ENCODE measurements at places on chromosomes 2 and 18.

DNA sequence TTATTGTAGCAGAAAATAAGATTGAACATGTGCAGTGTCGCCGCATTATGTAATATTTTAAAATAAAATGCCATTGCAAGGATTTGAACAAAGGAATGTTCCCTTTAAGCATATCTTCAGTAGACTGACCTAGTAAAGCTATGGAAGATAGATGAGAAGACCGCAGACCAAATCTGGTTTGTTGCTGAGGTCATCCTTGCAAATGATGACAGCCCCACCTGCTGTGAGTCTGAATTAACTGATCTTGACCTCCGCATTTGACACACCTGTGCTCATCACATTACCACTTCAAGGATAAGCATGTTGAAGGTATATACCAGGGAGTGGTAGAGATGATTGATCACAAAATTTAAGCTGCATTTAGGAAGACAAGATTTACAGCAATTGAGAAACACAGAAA lies 96.2 kb downstream of the NYAP2 start:
- DNase-seq = no peak

DNA sequence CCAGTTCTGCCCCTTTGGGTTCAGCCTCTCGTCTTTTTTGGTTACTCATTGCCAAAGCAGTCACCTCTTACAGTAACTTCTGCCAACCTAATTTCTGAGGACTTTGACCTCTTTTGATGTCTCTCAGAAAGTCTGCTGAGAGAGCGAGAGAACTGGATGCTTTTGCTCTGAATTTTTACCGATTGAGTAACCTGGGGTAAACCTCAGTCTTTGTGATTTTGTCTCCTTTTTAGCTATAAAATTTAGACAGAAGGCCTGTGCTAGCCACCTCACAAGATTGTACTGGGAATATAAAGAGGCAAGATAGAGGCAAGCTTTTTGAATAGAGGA lies 34.8 kb upstream of the IL1R1 start:
- DNase-seq = no peak

DNA sequence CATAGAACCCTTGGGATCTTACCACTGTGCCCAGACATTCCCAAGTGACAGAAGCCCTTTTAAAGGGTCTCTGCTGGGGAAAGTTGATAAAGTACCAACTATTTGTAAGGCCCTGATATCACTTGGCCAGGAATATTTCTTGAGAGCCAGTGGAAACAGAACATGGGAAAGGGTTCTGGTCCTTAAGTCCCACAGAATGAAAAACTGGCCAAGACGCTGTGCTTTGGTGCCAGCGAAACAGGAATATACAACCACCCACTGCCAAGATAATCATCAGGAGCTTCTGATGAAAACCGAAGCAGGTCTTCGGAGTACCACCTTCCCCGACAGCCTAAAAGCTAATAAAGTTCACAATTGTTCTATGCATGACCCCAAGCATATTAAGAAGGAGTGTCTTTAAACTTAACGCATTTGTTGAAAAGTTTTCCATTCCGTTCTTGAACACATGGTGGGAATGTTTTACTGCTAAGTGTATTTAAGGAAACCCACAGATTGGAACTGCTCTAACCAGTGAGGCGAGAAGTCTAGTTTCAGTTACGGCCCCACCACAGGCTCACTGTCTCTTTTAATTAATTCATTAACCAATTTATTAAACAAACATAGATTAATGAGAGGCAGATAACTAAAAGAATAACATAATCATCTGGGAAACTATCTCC lies 152.6 kb downstream of the ANKRD44 start:
- DNase-seq = no peak

GRCh38 chr2:229064749-229065148 lies 206.3 kb downstream of the PID1 start:
- no peak for DNase-seq

GRCh38 chr2:220096406-220096805 lies 469.0 kb downstream of the SLC4A3 start:
- no peak for DNase-seq

- no peak for DNase-seq
Measured at GRCh38 chr2:140027320-140027719, 1247.1 kb upstream of the NXPH2 start.
